Ovary (tissue), 10 donors: ENCODE measurements at places on chromosomes 2 and 18. TPM values are rescaled to one million over a fixed set of nuclear protein-coding genes. Genes with fewer than 3 reads are reported as not detected.

- DNase-seq = no peak
Observed at GRCh38 chr2:146817613-146818012, 1027.2 kb upstream of the ACVR2A start.

DNA sequence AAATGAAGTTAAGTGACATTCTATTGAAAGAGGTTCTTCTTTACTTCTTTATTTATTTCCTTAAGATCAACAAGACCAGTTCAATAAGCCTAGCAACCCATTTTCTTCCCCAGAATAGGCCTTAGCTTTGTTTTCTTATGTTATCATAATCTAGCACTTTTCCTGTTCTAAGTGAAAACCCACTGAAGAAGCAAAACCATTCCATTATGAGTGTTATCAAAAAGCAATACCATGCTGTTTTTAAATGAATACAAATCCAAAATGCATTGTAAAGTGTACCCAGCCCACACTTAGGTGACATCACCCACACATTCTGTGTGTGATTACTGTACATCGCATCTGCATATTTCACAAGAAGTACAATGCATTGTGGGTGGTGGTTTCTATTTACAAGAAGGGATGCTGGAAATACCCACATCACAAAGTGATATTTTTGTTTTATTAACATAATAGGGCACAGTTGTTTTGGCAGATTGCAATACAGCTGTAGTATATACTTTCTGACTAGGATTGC lies 679.5 kb downstream of the KCNJ3 start:
- no peak for DNase-seq

GRCh38 chr2:223786236-223786635 lies 51.1 kb downstream of the AP1S3 start:
- no peak for DNase-seq

GRCh38 chr18:47403949-47404348 lies 152.5 kb upstream of the SKOR2 start:
- no peak for DNase-seq

DNA sequence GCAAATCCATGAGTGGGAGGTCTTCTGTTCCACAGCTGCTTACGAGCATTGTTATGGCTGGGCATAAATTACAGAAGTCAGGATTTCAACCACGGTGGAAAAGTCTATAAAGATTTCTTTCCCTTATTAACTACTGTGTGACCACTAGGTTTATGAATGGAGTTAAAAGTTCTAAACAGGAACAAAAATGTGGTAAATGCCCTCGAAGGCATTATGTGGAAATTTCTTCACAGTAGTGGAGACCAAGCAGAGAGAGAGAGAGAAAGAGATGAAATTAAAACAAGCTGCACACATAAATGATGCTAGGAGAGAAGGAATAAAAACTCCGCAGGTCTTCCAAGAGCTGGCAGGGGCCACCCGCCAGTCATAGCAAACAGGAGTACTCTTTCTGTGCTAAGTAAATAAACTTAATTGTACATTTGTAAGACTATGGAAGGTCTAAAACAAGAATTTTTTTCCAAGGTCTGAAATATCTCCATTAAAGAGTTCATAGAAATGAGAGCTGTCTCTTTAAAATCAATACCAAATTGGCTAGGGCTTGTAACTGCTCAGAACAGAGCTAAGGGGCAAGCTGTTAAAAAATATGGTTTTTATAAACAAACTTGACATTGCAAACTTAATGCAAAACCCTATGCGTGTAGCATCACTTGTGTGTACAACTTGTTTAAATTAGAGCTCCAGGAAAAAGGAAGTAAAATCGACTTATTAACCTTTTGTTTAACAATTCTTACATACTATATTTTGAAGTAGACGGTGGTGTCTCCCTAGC lies 438.2 kb downstream of the MEIS1 start:
- DNase-seq = no peak

GRCh38 chr2:25491003-25491696 lies 149.4 kb upstream of the DNMT3A start:
- DNase-seq = no peak

GRCh38 chr2:23593752-23594459 lies 208.9 kb downstream of the KLHL29 start:
- no peak for DNase-seq

GRCh38 chr2:242029422-242030225 lies 160.1 kb downstream of the RTP5 start:
- no peak for DNase-seq

DNA sequence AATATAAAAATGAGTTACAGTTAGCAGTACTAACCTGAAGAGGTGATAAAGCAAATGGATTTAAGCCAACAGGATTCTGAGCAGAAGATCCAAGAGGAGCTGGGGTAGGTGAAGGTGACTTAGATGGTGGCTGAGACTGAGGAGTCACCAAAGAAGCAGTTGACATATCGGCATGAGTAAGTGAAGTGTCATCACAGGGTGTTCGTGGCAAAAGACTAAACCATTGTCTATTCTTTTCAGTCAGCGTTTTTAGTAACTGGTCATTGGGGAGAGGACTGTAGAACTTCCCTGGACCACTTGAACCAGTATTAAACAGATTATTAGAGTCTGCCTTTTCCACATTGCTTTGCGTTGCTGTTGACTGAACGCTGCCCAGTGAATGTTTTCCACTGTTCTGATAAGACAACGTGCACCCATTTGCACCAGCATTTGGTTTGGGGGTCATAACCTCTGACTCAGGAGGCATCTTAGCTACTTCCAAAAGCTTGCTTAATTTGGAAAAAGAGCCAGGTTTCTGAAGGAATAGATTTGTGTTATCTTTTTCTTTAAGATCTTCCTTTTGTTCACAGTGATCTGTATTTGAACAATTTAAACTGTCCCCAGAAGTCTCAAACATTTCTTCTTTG lies 63.3 kb upstream of the WDSUB1 start:
- no peak for DNase-seq

- no peak for DNase-seq
Observed at GRCh38 chr2:39894082-39894481, 115.0 kb upstream of the THUMPD2 start.

DNA sequence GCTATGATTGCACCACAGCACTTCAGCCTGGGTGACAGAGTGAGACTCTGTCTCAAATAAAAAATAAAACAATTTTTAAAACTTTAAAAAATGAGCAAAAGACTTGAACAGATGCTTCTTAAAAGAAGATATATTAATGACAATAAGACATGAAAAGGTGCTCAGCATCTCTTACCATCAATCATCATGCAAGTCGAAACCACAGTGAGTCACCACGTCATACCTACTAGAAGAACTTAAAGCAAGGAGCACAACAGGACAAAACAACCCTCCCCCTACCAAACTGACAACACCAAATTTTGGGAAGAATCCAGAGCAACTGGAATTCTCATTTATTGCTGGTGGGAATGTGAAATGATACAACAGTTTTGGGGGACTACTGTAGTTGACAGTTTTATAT lies 251.6 kb downstream of the BCL2 start:
- no peak for DNase-seq

DNA sequence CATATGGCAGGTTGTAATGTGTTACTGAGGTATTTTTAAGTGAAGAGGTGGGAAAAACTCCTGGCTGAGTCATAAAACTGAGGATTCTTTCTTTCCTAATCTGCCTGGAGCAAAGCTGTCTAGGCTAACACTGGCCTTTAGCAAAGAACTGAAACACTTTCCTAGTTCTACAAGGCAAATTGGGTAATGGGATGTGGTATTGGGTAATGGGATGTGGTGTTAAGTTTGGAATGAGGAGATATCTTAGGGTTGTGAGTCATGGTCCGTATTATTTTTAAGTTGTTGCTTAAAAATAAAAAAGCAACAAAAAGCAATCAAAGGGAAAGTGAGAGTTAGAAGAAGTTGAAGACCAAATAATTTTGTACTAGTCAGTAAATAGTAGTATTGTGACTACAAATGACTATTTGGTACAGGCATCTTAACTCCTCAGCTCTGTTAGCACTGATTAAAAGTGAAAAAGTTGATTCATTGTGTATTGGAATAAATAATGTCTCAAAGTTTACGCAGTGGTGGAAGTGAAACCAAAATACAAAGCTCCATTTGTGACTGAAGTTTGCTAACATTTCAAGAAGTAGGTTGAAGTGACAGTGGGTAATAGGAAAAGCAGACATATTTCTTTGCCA lies 216.8 kb downstream of the CAMKMT start:
- no peak for DNase-seq

DNA sequence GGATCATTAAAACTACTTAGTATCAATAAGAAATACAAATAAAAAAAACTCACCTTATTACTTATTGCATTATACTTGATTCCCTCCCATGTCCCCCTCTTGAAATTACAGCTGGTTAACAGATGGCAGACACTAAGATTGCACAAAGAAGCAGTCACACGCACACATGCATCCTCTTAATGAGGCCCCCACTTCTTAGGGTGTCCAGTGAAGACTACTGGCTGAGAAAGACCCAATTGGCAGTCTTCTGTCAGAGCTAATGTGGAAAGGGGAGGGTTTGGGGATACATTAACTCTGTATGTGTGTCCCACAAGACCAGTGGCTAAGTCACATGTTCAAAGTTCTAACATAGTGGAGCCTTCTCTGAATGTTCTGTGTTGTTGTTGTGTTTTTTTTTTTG lies 210.7 kb downstream of the MTX2 start:
- no peak for DNase-seq

DNA sequence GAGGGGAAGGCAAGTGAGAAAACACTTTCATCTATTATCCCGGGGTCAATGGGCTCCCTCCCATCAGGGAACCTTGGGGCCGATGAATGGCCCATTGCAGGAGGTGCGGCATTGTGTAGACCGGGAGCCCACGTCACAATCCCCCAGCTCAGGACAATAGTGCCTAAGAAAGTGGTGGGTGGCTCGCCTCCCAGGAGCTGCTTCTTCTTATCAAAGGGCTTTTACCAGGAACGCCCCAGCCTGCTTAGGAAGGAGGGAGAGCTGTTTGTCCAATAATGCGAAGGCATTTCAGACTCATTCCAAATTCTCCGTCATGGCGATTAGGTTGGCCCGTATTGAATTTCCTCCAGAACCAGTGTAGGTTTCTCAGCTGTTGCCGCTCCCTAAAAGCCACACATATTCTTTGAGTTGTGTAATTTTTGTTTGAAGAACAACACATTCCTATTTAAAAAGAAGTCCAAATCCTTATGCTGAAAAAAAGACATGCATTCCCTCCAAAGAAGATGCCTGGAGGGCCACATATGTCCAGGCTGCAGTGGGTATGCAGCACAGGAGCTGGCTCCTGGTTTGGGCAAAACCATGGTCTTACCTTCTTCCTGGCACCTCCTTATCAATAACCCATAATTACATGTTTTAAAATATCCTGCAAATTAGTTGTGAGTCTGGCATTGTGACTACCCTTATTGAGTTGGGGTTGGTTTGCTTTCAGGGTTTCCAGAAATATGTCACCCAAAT lies 264.7 kb downstream of the MYCN start:
- no peak for DNase-seq

DNA sequence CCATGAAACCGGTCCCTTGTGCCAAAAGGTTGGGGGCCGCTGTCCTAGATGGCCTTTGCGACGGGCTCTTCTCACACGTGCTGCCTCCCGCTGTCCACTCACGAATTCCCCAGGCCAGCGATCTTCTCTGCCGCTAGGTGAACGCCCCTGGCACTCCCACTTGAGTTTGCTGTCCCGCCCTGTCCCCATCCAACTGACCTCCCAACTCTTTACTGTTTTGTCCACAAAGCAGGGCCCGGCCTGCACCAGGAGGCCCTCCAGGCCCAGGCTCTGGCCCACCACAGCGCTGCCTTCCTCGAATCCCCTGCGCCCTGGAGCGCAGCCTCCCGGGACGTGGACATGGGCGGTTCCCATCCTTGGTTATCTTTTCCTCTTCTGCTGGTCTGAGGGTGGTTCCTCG lies 69.7 kb upstream of the PXDN start:
- no peak for DNase-seq

- DNase-seq = no peak
Observed at GRCh38 chr2:176704282-176704858, 435.1 kb downstream of the MTX2 start.

DNA sequence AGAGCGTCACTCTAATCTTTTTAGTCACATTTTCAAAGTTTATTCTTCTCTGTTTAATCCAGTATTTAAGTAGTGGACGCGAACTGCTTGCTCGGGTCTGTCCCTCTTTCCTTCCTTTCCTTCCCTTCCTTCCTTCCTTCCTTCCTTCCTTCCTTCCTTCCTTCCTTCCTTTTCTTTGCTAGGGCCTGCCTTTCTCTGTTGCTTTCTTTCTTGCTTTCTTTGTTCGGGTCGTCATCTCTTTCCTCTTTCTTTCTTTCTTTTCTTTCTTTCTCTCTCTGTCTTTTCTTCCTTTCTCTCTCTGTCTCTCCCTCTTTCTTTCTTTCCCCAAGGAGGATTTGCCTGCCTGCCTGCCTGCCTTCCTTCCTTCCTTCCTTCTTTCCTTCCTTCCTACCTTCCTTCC lies 3.0 kb upstream of the ACKR3 start:
- DNase-seq = no peak

- no peak for DNase-seq
Observed at GRCh38 chr2:126652323-126652891, 3.6 kb upstream of the GYPC start.

- no peak for DNase-seq
Observed at GRCh38 chr18:2994603-2995432, 18.1 kb downstream of the LPIN2 start.

- DNase-seq = peak; percentile 18
Observed at GRCh38 chr2:175414882-175415487, 233.5 kb upstream of the ATP5MC3 start.

DNA sequence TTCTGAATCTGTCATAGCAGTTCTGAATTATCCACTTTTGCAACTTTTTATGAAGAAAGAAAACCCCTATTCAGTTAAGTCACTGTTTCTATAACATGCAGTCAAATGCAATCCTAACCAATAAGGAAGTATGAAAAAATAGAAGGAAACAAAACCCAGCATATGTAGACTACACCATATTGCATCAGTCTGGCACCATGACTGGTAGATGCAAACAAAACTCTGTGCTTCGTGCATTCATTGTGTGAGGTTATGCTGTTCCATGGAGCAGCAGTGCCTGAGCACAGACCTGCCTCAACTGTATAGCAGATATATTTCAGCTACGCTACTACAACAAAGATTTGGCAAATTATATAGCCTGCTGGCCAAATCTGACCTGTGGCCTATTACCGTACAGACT lies 325.5 kb downstream of the LRP1B start:
- no peak for DNase-seq

- DNase-seq = no peak
Observed at GRCh38 chr2:32949260-32949659, 2.5 kb downstream of the LTBP1 start.

Gene CNGA3
- not detected for total RNA-seq

Gene CAPN14
- total RNA-seq = 0.05 TPM

Gene VRK2
- 16.3 TPM for total RNA-seq

Gene CHRNG
- total RNA-seq = not detected

Gene HOXD13
- not detected for total RNA-seq

Gene FHL2
- total RNA-seq = 467 TPM

Gene ZSWIM2
- total RNA-seq = not detected

Gene DTNA
- 18.4 TPM for total RNA-seq

Gene GCG
- total RNA-seq = not detected
